Effector CD8-positive, alpha-beta T cell (primary cell): ENCODE measurements at places on chromosomes 2 and 18.

DNA sequence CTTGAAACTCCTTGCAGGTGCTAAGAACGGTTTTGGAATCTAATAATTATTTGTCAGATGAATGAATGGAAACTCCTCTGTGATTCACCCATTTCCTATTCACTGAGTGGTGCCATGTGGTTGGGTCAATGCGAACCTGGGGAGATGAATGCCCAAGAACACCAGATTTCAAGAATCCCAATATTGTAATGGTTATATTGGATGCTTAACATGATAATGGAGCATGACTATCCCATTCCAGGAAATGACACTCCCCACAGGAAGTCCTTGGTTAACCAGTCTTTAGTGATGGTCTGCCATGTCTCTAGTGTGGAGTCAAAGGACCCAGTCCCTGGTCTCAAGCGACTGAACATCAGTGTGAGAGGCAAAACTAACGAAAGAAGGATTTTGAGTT lies 67.9 kb upstream of the ST3GAL5 start:
- DNase-seq, result no peak

- DNase-seq, result no peak
Measured at GRCh38 chr2:8954990-8955389, 48.5 kb downstream of the MBOAT2 start.

- no peak for DNase-seq
Measured at GRCh38 chr2:37877457-37878315, 47.4 kb upstream of the RMDN2 start.

DNA sequence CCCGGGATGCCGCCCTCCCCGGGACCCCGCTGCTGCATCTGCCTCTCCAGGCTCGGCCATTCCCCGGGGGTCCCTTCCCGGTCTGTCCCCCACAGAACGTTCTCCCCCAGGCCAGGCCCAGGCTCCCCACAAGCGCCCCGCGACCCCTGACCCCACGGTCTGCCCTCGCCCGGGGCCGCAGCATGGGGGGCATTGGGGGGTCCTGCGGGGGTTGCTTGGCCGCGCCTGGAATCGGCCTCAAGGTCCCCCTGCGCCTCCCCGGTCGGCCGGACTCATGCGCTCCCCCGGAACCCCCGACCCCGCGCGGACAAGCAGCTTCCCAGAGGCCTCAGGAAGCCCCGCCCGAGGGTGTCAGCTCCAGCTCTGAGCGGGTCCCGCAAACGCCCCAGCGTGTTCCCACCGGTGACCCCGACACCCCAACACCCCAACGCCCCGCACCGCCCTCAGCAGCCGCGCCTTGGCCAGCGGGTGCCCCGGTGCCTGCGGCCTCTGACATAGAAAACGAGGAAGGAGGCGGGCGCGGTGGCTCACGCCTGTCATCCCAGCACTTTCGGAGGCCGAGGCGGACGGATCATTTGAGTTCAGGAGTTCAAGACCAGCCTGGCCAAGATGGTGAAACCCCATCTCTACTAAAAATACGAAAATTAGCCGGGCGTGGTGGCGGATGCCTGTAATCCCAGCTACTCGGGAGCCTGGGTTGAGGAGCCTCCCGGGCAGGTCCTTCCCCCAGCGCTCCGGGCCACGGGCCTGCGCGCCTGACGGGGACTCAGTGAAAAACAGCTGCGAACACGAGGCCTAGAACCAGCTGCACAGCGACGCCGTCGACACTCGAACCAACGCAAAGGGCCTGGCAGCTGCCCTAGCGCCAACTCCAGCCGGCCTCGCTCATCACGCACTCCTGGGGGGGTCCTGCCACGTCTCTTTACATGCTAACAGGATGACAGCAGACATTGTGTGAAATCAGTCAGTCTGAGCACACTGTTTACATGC lies 61.8 kb upstream of the CTDP1 start:
- DNase-seq, result no peak

DNA sequence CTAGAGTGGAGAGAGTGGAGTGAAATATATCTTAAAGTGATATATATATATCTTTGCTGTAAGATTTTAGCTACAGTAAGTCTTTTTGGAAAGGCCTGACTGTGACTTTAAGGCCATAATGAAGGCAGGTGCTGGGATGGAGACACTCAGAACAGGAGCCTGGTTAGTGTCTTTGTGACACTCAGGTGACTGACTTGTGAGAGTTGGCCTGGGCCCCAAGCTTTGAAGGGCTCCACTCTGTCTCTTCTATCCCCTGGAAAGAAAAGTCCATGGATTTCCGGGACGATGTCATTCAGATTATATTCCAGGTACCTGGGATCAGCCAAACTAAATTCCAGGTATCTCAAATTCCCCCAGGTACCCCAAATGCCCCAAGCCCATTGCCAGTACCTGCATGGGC lies 276.6 kb downstream of the PDE11A start:
- no peak for DNase-seq

DNA sequence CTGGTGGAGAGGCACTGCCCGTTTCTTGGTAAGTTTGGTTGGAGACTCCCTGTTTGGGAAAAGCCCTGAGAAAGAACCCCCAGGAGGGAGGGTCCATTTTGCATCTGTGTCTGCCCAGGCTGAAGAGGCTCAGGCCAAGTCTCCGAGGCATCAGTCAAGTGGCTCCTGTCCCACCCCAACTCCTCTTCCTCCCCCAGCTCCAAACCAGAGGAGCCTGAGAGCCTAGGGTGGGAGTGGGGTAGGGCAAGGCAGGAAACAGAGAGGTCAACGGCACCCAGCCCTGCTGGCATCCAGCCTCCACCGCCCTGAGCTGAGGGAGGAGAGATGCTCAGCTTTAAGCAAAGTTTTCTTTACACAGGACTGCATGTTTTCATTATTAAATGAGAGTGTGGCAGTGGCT lies 38.2 kb downstream of the CYP27C1 start:
- DNase-seq, result no peak

DNA sequence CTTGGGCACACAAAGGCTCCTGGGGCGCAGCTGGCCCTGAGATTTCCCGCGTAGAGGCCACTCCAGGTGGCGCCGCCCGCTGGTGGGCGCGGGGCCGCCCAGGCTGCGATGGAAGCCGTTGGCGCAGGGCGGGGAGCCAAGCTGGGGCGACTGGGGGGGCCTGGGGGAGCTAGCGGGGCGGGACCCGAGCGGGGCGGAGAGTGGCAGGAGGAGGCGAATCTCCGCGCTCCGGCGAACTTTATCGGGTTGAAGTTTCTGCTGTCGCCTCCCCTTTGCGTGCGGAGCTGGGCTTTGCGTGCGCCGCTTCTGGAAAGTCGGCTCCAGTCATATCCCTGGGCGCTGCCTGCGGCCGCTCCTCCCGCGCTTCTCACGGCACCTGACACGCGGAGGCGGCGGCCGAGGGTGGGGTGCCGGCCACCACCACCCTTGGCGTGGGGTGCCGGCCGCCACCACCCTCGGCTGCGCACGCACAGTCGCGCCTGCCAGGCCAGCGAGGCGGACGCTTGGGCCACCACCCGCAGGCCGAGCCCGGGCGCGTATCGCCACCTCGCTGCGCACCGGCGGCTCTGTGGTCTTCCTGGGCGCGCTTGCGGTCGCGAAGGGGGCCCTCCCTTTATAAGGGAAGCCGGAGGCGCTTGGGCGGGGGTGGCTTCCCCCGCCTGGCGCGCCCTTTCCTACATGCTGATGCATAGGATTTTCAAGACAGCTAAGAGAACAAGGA lies 919 bp upstream of the CYP1B1 start:
- no peak for DNase-seq

- no peak for DNase-seq
Measured at GRCh38 chr2:100988630-100989417, 13.3 kb upstream of the RPL31 start.

GRCh38 chr2:100396483-100396882 lies 21.0 kb downstream of the CHST10 start:
- DNase-seq, result no peak

GRCh38 chr18:33960417-33960816 lies 264.3 kb downstream of the NOL4 start:
- no peak for DNase-seq

- no peak for DNase-seq
Measured at GRCh38 chr2:12054956-12055618, 308.7 kb downstream of the LPIN1 start.

GRCh38 chr2:207188626-207189419 lies 23.1 kb upstream of the KLF7 start:
- DNase-seq, result no peak

- DNase-seq, result no peak
Measured at GRCh38 chr2:43318791-43319190, 92.4 kb upstream of the ZFP36L2 start.

- DNase-seq, result no peak
Measured at GRCh38 chr2:61887717-61888266, 664 bp downstream of the CCT4 start.

GRCh38 chr18:10291568-10291981 lies 162.9 kb upstream of the APCDD1 start:
- DNase-seq, result no peak

DNA sequence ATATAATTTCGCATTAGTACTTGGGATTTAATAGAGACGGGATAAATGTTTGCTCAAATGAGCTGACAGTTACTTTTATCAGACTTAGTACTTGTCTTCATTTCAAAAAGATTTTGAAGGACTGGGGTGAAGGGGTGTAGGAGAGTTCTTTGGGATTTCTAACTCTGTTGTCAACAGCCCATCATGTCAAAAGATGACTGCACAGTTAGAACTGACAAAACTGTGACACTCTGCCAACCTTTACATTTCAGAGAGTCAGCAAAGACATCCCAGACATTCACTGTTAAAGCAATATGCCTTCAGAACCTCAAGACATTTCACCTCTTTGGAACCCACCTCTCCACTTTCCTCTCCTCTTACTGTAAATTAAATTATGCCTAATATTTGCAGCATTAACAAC lies 285.4 kb upstream of the SPHKAP start:
- no peak for DNase-seq

DNA sequence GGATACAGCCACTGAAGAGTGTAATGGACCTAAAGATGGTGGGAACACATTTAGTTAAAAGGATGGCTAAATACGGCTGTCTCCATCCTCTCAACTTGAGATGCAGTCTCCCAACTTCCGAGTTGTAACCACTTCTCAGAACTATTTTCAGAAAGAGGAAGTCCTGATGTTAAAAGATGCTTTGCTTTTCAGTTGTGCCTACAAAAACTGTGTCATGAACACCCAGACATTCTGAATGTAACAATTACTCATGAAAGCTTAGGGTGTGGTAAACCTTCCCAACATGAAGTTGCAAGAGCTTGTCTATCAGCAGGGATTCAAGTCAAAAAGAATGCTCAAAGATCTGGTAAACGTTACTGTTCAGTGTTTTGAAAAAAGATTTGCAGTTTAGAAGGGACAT lies 147.9 kb downstream of the DOCK10 start:
- DNase-seq, result no peak

GRCh38 chr18:79575891-79576685 lies 103.5 kb upstream of the CTDP1 start:
- no peak for DNase-seq

DNA sequence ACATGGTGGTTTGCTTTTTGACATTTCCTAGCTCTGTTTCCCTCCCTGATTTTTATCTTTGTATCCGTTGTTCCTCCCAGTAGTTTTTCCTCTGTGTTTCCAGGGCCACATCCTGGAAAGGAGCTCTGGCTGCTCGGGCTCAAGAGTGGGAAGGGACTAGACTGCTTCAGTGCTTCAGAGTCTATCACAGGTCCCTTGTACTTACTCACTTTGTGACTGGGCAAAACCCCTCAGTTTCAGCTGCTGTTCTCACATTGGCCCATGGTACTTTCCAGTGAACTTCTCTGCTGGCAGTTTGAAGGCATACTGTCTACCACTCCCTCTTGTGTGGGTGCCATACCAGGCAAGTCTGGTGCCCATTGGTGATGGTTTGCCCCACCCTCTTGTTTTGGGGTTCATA lies 7.5 kb upstream of the STAMBP start:
- DNase-seq, result no peak

- no peak for DNase-seq
Measured at GRCh38 chr2:239042046-239042445, 194.2 kb downstream of the TWIST2 start.

GRCh38 chr2:121722479-121722878 lies 14.2 kb downstream of the NIFK start:
- DNase-seq, result no peak

GRCh38 chr2:164739966-164740365 lies 101.7 kb downstream of the COBLL1 start:
- no peak for DNase-seq

- no peak for DNase-seq
Measured at GRCh38 chr2:109124982-109125592, 3.9 kb upstream of the SH3RF3 start.

DNA sequence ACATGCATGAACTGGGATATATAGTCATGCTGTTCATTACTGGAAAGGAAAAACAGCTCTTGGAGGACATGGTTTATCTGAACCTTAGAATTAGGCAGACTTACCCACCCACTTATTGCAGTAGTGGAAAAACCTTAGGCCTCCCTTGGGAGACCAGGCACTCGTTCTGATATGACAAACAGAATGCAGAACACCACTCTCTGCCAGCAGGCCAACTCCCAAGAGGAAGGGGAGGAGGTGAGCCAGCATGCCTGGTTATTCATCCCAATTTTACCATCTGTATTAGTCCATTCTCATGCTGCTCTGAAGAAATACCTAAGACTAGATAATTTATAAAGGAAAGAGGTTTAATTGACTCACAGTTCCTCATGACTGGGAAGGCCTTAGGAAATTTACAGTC lies 17.5 kb downstream of the C18orf63 start:
- no peak for DNase-seq

GRCh38 chr2:10680214-10680613 lies 9.6 kb downstream of the NOL10 start:
- no peak for DNase-seq

DNA sequence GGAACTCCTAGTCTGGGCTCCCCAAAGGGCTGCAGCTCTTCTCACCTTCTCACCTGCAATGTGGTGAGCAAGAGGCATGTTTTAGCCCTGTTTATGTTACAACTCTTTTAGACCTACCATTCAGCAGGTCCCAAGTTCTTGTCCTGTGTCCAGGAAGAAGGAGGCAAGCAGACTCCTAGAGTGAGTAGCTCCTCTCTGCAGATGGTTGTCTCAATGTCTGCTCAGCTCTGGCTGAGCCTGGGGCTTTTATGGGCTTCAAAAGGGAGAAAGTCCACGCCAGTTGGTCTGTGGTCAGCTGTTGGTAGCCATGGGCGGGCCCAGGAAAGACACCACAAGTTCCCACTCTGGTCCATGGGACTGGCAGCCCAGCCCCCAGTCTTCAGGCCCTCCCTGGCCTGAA lies 148.1 kb upstream of the HS6ST1 start:
- no peak for DNase-seq

- no peak for DNase-seq
Measured at GRCh38 chr18:55534547-55534946, 53.4 kb downstream of the TCF4 start.

GRCh38 chr2:136384531-136385303 lies 266.8 kb upstream of the CXCR4 start:
- peak; percentile 16 for DNase-seq

- no peak for DNase-seq
Measured at GRCh38 chr2:61763605-61764034, 90.2 kb downstream of the FAM161A start.

GRCh38 chr2:101587251-101587650 lies 110.3 kb upstream of the MAP4K4 start:
- no peak for DNase-seq

GRCh38 chr2:42954227-42954962 lies 162.0 kb upstream of the HAAO start:
- DNase-seq, result no peak
